Activated effector memory CD4-positive, alpha-beta T cell treated with Interleukin-2 at 50 U/mL for 16 hours (primary cell): ENCODE measurements at places on chromosomes 12 and 14.

- DNase-seq = no peak
These were observed 201.7 kb upstream of the PLXNC1 start for GRCh38 chr12:93946542-93947150.

- DNase-seq = no peak
These were observed 306.8 kb downstream of the VRK1 start for GRCh38 chr14:97104029-97104428.

DNA sequence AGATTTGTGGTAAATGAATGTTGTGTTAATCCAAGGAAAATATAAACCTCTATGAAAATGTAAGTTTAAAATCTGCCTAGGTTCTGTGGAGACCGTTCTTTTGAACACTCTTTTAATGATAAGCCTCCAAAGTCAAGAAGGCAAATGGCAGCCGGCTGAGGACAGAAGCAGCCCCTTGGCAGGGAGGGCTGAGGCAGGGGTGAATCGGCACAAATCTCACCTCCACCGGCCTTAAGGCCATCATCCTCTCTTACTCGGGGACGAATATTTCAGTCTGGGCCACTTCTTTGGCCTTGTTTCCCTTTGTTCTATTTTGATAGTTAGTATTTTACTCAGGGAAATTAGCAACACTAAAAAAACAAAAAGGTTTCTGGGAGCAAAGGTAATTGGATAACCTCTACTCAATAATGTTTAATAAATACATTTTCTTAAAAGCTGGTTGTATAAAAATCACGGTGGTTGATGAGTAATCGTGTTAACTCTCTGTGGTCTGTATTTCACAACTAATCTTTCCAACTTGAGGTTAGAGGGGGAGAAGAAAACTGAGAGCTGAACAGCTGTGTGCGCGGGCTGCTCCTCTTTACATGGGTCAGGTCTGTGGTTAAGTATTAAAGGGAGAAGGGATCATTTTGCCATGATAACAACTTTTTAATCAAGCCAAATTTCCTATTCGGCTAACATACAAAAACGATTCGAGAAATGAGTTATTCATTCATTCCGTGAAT lies 18.6 kb downstream of the LGMN start:
- no peak for DNase-seq

GRCh38 chr14:29653303-29653702 lies 274.3 kb downstream of the PRKD1 start:
- DNase-seq = no peak

DNA sequence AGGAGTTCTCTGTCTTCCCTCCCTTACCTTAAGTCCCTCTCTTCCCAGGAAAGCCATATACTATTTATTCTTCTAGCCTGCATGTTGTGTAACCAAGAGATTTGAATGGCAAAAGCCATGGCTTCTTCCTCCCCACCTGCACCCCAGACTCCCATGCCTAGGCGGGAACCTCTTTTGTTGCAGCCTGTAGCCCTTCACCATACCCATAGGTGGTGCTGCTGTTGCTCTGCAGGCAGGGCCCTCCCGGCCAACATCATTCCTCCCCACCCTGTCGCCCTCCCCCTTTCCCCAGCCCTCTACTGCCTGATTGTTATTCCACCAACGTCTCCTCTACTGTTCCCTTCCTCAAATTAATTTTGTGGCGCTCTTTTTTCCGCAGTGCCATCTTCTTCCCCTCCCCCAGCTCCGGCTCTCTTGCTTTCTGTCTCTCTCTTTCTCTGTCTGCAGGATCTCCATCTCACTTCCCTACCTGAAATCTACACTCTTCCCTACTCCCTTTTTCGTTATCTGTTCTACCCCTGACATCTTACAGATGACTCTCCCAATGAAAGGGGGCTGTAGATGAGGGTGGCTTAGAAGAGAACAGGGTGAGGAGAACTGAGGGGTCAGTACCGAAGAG lies 13.8 kb downstream of the NGDN start:
- DNase-seq = no peak

GRCh38 chr12:120674097-120674636 lies 12.8 kb upstream of the MLEC start:
- no peak for DNase-seq

- DNase-seq = no peak
These were observed 9.3 kb downstream of the EPS8 start for GRCh38 chr12:15779925-15780324.

- no peak for DNase-seq
These were observed 444.6 kb upstream of the DCN start for GRCh38 chr12:91627225-91627624.

DNA sequence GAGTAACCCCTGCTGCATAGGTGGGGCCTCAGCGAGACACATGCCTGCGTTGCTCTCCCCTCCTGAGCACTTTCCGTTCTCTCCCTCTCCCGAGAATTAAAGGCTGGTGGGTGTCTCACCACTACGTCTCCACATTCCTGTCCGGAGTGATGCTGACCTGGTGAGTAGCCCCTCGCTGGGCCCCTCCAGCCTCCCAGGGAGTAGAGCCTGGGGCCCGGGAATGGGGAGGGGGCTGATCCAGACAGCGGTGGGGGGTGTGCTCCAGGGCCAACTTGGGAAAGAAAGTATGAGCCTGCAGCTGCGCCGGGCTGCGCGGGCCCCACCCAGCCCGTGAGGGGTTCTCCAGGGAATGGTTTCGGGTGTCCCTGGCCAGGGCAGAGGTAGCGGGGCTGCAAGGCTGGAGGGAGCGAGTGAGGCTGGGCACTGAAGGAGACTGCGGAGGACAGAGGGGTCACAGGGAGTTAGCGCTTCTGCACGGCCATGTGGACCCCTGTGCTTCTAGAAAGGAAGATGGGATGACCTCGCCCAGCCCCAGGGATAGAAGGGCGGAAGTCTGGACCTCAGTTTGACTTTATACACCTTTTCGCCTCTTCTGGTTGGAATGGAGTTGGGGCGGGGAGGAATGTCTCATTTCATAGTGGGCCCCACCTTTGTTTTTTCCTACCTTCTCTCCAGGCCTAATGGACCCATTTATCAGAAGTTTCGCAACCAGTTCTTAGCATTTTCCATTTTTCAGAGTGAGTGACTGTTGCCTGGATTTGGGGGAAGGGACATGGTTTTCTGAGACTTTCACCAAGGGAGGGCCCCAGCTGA lies 22.5 kb downstream of the RHOF start:
- DNase-seq = no peak

- DNase-seq = no peak
These were observed 17.6 kb upstream of the EPS8 start for GRCh38 chr12:15806826-15807225.

GRCh38 chr12:102816816-102817434 lies 100.1 kb downstream of the PAH start:
- no peak for DNase-seq

GRCh38 chr14:104204660-104205149 lies 66.3 kb downstream of the KIF26A start:
- DNase-seq = no peak

- no peak for DNase-seq
These were observed 7.9 kb downstream of the MAPK1IP1L start for GRCh38 chr14:55059333-55059732.

DNA sequence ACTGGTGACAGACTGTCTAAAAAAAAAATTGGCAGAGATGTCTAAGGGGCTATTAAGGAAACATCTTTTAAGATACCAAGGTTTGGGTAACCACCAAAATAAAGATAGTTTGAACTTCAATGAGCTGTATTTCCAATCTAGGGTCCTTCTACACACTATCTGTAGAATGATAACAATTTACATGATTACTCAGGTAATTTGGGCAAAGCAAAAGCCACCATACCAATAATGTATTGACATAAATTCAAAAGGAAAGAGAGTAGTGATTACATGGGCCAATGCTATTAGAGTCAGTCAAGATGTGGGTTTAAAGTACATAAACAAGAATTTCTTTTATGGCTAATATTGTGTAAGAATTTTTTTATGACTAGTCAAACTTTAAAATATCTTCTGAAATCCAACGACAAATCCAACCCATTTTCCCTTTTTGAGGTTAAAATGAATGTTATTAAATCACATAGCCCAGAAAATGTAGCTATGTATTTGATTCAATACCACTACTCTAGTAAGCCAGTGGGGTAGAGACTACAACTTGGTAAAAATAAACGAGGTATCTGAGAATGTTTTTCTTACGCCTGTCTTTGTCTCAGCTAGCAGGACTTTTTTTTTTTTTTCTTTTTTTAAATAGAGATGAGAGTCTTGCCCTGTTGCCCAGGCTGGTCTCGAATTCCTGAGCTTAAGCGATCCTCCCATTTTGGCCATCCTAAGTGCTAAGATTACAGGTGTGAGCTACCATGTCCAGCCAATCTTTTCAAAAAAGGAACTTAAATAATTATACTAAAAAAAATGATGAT lies 10.4 kb downstream of the PNN start:
- no peak for DNase-seq

GRCh38 chr12:41334390-41334789 lies 146.3 kb downstream of the PDZRN4 start:
- DNase-seq = no peak

DNA sequence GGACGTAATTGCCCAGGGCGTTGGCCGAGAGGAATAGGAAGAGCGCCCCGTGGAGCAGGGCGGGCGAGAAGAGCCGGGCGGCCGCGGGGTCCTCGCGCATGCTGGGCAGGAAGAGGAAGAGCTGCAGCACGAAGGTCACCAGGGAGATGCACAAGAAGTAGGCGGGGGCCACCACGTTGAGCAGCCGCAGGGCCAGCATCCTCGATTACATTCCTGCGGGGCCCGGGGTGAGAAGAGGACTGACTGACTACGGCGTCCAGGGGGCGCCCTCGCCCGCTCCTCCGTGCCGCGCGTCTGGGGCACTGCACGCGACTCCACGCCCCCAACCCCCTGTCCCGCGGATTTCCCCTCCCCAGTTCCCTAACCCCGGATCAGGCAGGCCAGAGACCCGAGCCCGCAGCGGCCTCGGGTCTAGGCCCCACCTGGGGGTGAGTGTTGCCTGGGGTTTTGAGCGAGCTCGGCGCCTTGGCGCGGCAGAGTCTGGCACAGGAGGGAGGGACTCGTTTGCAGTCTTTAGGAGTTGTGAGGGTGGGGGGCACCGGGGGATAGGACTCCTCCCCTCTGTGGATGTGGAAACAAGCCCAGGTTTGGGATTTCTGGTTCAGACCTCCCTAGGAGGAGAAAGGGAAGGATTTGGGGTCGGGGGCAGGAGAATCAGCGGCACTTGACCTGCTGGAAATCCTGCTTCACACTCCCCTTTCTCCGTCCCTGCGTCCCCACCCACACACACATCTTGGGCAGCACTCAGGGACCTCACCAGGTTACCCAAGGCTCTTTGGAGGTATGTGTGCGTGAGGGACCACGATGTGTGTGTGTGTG lies 1.8 kb downstream of the ZDHHC22 start:
- DNase-seq = no peak

DNA sequence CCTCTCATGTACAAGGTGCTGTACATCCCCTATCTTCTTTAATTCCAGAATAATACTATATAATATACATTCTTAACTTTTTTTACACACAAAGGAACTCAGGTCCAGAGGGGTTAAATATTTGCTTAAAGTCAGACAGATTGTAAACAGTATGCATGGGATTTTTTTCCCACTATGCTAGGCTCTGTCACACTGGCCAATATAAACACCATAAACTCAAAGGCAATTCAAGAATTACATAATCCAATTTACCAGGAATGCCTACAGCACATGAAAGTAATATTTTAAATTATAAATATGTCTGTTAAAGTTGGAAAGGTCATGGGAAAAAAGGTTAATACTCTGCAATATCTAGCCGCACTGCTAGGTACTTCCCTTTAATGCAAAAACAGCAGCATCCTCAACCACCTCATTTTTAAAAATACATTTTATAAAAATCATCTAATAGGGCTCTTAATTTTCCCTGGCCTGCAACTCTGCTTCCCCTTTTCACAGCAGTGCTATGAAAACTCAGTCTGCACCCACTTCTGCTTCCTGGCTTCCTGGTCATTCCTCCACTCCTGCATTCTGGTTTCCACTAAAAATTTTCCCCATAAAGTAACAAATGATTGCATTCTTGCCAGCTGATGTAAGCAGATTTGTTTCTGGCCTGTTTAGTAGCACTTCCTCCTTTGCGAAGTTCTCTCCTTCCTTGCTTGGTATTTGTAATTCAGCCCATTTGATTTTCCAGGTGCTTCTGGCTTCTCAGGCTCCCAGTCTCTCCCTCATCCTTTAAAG lies 128.1 kb downstream of the ITPR2 start:
- DNase-seq = no peak

- DNase-seq = no peak
These were observed 53.4 kb downstream of the METTL25 start for GRCh38 chr12:82411546-82412230.
